ENCODE measurements at places on chromosomes 13 and 19.
A peak's percentile ranks its signal among the peaks of the same experiment; 100 is the strongest.

DNA sequence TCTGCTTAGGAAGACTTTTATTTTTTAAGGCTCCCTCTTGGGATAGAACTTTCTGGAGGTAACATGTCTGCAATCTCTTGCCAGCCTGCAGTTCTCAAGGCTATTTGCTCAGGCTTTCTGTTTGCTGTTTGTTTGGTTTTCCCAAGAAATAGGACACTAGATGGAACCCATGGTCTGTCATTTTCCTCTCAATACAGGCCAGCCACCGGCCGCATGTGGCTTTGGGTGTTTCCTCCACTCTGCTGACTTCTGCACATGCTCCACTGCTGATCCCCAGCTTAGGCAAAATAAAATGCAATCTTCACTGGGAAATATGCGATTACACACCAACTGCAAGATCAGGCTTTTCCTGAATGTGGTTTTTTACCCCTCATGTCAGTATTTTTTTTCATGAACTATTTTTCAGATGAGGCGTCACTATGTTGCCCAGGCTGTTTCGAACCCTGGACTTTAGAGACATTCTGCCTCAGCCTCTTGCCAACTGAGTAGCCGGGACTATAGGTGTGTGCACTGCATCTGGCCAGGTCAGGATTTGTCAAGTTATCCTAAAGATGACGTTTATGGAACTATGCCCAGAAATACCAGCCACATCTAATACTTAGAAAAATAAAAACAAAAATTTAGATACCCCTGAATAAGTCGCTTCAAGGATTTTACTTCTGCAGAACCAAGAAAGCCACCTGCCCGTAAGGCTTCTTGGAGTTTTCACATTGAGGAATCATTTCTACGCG lies 94.3 kb upstream of the PABPC3 start:
- no peak for DNase-seq

DNA sequence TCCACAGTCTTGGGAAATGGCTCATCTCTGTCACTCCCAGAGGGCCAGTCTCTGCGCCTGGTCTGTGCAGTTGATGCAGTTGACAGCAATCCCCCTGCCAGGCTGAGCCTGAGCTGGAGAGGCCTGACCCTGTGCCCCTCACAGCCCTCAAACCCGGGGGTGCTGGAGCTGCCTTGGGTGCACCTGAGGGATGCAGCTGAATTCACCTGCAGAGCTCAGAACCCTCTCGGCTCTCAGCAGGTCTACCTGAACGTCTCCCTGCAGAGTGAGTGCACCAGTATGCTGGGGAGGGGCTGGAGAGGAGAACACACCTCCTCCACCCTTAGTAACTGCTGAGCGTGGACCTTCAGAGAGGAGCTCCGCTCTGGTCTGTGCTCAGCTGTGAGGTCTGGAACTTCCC lies 2.3 kb downstream of the SIGLEC9 start:
- DNase-seq, result no peak

GRCh38 chr13:44425041-44425814 lies 51.6 kb downstream of the SERP2 start:
- no peak for DNase-seq

DNA sequence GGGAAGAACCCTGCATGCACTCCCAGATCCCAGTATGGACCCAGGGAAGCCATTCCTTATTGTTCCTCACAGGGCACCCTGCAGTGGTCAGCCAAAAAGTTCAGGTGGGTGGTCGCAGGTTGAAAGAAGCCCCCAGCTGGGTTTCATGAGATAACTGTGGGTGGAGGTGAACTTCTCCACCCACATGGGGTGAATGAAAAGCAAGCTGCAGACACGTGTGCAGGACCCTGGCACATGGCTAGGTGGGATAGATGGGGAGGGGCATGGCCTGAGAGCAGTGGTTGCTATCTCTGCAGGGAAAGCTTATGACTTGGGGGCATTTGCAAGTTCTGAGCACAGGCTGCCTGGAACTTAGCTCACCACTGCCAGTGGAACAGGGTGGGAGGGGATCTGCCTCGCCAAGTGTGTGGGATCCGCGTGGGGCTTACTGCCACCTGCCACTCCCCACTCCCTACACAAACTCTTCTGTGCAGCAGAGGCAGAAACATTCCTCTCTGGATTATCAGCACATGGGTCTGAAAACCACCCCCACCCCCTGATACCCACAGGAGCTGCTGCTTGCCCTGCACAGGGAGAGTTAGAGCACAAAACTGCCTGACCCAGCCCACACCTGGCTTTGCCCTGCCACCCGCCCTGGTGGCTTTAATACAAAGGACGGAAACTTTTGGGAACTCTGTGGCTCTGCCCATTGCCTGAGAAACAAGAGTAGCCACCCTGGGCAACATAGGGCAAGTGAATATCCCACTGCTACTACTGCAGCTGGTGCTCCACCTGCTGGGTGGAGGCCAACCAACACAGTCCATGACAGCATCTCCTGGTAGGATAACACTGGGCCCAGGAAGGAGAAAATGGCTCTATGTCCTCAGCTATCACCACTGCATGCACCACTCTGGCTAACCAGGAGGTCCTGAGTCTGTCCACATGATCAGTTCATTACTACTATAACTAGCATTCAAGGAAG lies 24.4 kb downstream of the PLA2G4C start:
- no peak for DNase-seq

DNA sequence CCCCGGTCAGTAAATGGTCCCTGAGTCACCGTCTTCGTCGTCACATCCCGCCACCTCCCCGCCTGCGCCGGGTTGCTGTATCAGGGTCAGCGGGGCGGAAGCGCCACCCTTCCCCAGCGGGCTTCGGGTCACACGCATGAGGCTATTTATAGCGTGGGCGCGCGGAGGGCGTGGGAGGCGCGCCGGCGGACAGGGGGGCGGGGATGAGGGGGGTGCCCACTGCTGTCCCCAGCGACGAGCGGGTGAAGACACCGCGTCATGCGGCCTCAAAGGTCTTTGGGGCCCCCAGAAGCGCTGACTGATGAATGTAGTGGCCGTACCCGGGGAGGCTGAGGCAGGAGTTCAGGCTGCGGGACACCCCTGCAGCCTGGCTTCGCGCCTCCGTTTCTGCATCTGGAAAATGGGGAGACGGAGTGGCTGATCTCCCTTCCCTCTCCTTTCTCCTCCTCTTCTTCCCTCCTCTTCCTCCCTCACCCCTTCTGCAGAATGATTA lies 7.9 kb downstream of the UNC13A start:
- peak; percentile 28 for DNase-seq

DNA sequence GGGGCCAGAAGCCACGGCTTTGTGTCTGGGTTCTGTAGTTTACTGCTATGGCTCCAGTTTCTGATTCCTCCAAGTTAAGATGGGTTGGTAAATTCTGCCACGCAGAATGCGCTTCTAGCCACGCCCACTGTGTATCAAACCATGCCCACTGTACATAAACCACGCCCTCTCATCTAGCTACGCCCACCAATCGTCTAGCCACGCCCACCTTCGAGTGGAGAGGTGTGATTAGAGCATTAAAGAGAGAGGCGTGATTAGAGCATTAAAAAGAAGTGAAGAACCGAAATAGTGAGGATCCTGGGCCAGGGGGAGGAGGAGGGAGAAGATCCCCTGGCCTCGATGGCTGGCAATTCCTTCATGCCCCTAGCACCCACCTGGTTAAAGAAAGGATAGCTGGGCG lies 43.7 kb upstream of the ADGRE5 start:
- DNase-seq, result no peak

- DNase-seq, result no peak
Measured at GRCh38 chr13:96629331-96629730, 364.9 kb downstream of the OXGR1 start.

All from fibroblast of skin of abdomen (primary cell).